ENCODE measurements at places on chromosomes 7 and 10.
A peak's percentile ranks its signal among the peaks of the same experiment; 100 is the strongest.

DNA sequence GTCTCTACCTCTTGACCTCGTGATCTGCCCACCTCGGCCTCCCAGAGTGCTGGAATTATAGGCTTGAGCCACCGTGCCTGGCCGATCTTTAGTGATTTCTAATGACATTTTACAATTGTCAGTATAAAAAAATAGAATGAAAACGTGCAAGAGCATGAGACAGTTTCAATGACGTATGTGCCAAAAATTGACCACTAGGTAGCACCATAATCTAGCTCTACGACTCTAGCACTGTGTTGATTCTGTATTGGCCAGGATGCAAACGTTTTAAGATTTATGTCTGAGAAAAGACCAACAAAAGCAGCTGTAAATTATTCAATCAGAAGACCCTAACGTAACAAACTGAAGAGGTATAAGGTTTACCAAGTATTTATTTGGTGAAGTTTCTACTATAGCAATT lies 25.4 kb upstream of the EXOC6 start:
- DNase-seq = no peak

DNA sequence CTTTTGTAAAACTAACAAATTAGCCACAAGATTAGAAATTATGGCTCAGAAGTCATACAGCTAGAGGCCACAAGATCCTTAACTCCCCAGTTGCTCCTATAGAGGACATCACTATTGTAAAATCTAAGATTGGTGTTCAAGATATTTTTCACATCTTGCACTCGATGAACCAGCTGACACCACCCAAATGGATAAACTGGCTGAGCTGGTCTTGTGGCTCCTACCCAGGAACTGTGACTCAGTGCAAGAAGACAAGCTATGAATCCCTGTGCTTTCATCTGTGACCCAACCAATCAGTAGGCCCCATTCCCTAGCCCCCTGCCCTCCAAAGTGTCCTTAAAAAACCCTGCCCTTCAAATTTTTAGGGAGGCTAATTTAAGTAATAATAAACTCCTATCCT lies 27.9 kb upstream of the R3HCC1L start:
- DNase-seq = no peak

DNA sequence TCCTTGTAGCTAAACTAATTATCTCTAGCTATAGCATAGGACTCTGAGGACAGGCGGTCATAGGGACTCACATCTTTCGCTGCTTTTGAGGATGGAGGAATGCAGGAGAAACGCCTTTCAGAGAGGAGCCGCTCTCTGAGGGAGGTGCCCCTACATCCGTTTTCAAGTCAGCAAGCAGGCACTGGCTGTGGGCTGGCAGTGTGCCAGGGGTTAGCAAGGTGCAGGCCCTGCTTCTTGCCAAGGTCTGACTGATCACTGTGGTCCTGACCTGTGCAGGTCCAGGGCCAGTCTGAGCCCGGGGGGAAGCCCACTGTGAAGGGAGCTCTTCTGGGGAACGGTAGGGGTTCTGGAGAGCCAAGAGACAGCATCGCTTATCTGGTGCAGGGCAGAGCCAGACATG lies 89.4 kb downstream of the SH3PXD2A start:
- DNase-seq = peak; percentile 77

DNA sequence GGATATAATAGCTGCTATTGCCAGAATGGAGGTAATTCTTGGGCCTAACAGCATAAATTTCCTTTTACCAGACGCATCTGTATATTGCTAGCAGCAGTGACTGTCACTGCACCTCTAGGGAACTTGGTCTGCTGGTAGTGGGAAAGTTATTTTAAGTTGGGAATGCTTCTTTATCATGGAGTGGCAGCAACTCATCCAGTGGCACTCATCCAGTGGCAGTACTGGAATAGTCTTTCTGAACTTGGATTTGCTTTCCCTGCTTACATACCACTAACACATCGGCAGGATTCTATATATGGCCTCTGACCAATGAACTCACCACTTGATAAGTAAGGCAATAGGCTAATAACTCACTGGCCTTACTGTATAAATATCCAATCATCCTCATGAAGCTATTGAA lies 22.0 kb upstream of the ICA1 start:
- DNase-seq = no peak

GRCh38 chr7:149379625-149380024 lies 81.2 kb downstream of the ZNF777 start:
- no peak for DNase-seq

GRCh38 chr10:32263300-32263699 lies 83.7 kb downstream of the EPC1 start:
- no peak for DNase-seq

DNA sequence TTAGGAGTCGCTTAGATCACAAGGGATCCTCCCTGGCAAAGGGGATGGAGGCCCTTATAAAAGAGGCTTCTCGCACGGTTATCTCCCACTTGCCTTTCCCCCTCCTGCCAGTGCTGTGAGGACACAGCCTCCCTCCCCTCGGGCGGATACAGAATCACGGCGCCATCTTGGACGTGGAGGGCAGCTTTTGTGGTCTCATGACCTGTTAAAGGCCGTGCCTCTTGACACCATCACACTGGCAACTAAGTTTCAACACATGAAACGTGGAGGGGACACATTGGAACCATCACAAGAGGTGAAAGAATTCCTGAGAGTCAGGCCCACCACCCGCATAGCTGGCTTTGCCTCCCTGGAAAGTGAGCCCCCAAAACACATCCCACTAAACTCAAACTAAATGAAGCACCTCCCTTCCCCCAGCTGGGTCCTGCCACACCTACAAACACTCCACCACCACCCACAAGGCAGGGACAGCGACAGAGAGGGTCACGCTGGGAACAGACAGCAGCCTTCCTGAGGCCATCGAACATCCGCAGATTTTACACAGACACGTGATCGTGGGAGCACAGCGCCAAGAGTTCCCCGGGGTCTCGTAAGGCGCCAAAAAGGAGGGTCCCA lies 110.6 kb downstream of the TCERG1L start:
- DNase-seq = no peak

DNA sequence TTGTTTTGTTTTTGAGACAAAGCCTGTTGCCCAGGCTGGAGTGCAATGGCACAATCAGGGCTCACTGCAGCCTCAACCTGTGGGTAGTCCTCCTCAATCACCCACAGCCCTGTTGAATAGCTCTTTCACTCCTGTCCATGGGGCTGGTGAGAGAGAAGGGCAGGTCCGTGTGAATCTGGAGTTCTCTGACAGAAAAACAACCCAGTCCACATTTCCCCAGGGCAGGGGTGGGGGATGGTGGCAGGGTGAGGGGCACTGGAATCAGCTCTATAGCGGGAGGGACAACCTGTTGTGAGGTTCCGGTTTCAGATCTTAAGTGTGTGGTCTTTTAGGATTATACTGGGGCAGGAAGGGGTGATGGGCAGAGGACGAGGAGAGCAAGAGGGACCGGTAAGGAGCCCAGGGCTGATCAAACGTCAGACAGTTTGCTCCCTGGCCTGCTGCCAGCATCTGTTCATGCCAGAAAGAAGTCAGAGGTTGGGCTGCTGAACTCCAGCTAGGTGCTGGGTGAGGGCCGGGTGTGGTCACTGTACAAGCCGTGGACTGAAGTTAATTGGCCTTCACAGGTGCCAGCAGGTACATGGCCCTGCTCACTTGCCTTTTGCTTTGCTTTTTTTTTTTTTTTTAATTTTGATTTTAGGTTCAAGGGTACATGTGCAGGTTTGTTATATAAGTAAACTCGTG lies 33.2 kb upstream of the MKRN1 start:
- DNase-seq = no peak

DNA sequence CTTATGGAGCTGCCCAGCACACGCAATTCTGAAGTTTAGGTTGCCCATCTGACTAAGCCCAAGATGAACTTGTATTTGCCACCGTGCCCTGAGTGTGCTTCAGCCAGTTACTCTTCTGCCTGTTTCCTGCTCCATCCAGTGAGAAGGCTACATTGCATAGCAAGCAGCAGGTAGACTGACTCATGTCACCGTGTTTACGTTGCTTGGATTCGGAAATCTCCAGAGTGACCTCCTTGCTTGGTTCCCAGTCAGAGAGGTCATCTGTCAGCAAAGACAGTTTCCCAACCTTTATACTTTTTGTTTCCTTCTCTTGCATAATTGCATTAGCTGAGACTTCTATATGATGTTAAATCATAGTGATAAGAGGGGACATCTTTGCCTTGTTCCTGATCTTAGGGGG lies 30.9 kb downstream of the NACAD start:
- no peak for DNase-seq

DNA sequence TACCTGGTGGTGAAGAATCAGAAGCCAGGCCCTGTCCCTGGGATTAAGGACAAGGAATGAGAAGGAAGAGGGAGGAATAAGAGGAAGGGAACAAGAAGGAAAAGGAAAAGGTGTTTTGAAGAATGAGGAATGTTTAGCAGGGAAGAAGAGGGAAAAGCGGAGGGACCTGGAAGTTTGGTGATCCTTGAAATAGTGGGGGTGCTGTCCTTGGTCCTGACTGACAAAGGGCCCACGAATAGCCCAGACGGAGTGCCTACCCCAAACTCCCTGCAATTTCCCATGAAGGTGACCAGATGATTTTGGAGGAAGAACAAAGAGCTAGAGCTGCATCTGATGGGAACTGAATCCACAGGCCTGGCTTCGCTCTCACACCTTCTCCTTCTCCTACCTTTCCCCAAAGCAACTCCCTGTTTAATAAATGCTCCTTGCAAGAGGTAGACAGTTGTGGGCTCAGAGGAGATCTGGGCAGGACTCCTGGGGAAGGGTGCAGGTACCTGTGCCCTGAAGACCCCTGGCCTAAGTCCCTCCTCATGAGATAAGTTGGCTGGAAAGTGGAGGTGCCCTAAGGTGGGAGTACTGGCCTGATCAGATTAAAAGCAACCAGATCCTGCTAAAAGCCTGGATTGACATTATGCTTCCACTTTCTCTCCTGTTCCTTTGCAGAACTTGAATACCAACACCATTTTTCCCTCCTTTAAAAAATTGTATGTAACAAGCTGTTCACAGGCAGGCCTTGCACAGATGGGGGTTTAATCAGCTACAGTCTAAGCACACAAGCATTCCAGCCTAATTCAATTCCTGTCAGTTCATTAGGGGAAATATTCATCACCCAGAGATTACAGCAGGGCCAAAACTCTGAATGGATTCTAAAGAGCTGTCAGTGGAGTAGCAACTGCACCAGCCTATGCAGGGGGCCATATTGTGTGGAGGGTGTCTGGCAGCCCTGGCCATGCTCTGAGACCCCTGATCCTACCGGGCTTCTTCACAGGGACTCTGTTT lies 19.4 kb downstream of the KAZALD1 start:
- no peak for DNase-seq

GRCh38 chr7:30162133-30162532 lies 27.3 kb downstream of the MTURN start:
- no peak for DNase-seq
